ENCODE measurements at places on chromosomes 3 and 15.

DNA sequence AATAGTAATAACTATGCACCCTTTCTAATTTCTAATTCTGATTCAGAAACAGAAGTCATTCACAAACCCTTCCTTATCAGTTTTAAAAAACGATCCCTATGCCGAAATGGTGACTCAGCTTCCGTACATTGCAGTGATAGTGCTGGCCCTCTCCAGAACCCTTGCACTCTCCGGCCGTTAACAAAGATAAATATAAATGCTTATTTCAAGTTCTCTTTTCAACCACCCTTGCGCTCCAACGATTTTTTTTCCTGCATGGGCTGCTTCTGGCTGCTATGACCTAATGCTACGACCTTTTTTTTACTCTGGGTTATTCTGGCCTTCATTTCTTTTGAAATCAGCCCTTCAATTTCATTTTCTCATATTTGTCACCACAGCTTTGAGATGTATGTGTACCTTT, 646.2 kb downstream of the NTRK3 start:
- no peak for DNase-seq

DNA sequence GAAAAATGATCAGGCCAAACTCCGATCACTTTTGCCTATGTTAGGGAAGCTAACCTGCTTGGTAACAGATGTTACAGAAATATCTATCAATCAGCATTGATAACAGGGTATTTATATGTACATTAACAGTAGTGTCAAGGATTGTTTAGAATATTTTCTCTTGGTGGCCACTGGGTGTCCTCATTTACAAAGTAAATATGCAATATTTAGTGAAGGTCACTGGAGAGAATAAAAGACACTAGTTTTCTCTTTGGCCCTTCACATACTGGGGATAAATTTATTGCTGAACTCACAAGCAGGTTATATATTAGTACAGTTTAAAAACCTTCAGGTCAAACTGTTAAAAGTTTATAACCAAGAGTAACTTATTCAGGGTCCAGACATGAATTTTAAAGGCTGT, 69.0 kb downstream of the TIGIT start:
- peak; percentile 60 for DNase-seq

GRCh38 chr15:77004189-77004588, 9.3 kb downstream of the PSTPIP1 start:
- DNase-seq, result no peak

GRCh38 chr3:124960105-124960504, 25.6 kb upstream of the MUC13 start:
- DNase-seq, result no peak

GRCh38 chr3:12705981-12706380, 42.1 kb upstream of the RAF1 start:
- DNase-seq, result no peak

DNA sequence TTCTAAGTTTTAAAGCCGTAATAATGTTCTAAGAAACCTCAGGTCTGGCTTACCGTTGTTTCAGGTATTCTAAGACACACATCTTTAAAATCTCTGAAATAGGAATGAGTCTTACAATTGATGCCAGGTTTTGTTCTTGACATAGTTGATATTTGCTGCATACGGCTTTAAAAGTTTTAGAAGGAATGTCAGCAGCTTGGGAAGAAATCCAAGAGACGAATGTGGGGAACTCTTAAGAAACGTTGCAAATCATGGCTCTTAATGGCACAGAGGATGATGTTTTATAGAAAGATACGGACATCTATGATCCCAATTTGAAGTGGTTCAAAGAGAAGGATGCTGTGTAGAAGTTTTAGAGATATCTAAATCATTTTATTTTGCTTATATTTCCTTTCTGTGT, 11.5 kb downstream of the NUDT16 start:
- DNase-seq, result no peak

DNA sequence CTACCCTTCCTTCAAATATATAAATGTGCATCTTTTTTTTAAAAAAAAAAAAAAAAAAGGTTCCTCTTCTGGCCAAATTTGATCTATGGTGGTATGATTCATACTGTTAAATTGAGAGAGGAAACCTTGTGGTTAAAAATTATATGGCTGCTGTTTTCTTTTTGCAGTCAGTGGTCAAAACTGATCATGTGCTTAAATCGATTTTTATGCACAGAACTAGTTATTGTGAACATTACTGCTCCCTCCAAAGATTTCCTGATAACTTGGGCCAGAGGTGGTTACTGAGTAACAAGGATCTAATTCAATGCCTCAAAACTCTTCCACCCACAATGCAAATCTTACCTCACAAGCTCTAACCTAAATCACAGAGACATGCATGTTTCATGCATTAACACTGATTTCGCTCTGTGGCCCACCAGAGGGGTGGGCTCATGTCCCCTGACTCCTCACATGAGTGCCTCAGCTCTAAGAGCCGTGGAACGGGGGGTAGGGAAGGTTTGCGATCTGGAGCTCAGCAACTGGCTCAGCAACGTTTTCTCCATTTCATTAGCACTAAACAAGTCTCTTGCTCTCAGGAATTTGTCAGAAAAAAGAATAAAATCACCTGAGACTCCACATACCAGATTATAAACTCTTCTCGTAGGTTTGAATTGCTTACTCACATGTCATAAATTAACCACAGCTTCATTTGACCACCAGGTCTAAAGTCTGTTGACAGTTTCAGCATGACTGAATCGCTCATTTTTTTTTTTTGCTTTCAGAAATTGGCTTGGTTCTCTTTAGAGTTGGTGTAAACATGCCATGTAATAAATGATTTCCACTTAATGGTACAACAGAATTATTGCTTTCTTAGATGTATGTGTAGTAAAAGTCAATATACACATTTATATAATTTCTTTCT, 280.4 kb downstream of the CD47 start:
- peak; percentile 74 for DNase-seq

DNA sequence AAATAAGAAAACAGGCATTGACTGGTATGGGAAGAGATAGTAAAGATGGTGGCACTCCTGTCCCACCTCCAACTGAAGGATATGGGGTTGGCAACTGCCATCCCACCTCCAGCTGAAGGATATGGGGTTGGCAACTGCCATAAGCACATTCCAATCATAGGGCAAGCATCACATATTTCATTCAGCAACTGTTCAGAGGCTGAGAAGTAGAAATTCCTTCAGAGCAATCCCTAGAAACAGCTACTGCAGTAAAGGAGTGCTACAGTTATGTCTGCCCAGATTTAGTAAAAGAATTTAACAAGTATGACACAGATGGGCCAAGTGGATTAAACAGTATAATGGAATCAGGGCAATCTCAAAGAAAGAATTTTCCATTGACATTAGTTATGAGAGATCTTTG, 156.8 kb downstream of the IMPG2 start:
- no peak for DNase-seq

DNA sequence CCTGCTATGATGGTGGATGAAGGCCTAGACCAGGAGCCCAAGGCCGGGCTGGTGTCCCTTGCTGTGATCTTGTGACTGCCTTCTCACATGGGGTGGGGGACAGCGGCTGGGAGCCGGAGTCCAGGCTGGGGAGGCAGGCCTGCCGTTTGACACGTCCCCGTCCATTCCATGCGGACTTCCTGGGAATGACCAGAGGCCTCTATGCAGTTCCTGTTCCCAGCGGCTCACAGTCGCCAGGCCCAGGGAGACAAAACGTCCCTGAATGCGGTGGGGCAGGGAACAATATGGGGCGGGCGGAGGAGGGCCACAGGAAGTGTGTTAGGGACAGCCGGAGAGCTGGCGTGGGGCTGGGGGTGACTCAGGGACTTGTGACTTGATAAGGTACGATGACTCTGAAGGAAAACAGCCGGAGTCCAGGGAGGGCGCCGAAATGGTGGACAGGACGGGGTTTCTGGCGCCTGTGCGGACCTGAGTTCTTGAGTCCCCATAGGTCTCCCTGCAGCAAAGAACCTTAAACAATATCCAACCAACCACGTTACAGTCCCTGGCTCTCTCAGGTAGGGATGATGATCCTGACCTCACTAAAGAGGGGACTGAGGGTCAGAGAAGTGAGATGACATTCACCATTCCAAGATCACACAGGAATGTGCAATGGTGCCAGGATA, 40.5 kb upstream of the SMAD6 start:
- DNase-seq, result no peak

DNA sequence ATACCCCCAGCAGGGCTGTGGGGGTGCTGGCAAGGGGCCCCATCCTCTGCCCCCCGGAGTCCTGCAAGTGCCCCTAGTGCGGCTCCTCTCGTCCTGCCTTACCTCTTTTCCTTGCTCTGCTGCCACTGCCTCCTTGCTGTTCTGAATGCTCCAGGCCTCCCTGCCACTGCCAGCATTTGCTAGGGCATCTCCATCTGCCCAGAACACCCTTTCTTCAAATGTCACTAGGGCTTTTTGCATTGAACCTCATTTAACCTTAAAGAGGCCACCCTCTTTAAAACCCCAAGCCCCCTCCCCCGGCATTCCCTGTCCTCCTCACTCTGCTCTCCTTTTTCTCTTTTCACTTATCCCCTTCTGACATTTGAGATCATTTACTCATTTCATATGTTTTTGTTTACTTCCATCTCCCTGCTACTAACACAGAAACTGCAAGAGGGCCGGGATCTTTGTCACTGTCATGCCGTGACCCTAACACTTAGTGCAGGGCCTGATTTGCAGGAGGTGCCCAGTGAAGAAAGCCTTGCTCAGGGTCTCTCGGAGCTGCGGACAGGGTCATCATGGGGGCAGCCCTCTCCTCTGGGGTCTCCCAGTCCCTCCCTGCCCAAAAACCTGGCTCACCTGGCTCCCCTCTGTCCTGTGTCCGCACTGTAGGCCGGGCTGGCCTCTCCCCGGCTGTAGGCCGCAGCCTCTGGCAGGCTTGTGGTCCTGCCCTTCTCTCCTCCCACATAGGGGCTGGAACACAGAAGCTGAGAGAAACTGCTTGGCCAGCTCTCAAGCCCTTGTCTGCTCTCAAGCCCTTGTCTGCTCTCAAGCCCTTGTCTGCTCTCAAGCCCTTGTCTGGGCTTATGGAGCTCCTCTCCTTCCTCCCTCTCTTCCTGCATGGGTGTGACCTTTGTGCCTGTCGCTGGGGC, at the start of gene ACOX2:
Gene ACOX2 (minus strand): TSS at position 690 of the 911 bp plus-strand sequence. CDS start 2,084 bp downstream, outside the sequence.
- no peak for DNase-seq

GRCh38 chr3:18111796-18112232, 313.3 kb downstream of the SATB1 start:
- peak; percentile 32 for DNase-seq

DNA sequence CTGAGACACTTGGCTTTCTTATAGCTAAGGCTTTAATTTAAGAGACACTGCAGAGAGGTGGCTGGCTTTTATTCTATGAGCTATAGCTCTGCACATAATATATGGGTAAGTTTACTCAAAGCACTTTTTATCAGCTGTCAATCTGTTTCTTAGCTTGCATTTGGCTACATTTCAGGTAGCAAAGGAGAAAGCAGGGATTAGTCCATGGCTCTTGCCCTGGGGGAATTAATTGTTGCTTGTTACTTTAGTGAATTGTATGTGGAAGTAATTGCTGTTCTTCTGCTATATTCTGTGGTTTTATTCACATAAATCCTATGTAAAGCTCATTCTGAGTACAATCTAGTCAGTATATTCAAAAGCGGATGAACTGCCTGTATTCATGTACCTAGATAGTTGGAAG, 14.4 kb upstream of the CCDC39 start:
- no peak for DNase-seq
